T-cell (primary cell): ENCODE measurements at places on chromosomes 3 and 15. TPM values are rescaled to one million over a fixed set of nuclear protein-coding genes. Genes with fewer than 3 reads are reported as not detected.

The MAN2C1 gene
- 447 TPM for total RNA-seq

The GABRR3 gene
- total RNA-seq: not detected

The UBA3 gene
- 83.1 TPM for total RNA-seq

The IL17RB gene
- 2.4 TPM for total RNA-seq

The ATP13A5 gene
- total RNA-seq: not detected

The NR2E3 gene
- total RNA-seq: not detected

The AMIGO3 gene
- not detected for total RNA-seq

The ATOSA gene
- 96.1 TPM for total RNA-seq

The NMNAT3 gene
- total RNA-seq: 2.4 TPM

The ASB7 gene
- 17.7 TPM for total RNA-seq

- DNase-seq: no peak
Observed at GRCh38 chr3:135896613-135897012, 68.9 kb upstream of the PPP2R3A start.

GRCh38 chr3:123723522-123724168, 138.8 kb upstream of the HACD2 start:
- DNase-seq: peak; percentile 29

- no peak for DNase-seq
Observed at GRCh38 chr3:156548041-156548687, 6.8 kb downstream of the SSR3 start.

- DNase-seq: no peak
Observed at GRCh38 chr3:172581757-172582166, 58.5 kb upstream of the TNFSF10 start.

DNA sequence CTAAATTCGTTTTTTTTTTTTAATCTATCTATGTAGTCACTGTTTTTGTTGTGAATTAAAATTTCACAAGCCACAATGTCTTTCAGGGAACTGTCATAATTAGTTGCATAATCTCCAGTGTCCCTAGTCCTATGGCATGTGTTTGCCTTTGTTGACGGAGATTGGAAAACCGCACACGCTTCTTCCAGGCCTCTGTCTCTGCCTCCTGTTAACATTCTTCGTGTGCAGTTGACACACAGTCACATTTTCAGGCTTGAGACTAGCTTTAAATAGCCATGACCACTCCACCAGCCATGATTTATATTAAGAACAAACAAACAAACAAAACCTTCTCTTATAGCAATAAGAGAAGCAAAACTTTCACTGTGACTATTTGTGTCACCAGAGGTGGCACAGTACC, 139.8 kb downstream of the DUT start:
- no peak for DNase-seq

GRCh38 chr3:164620423-164620822, 457.9 kb downstream of the SI start:
- DNase-seq: no peak

- no peak for DNase-seq
Observed at GRCh38 chr15:63288342-63288741, 10.9 kb downstream of the APH1B start.

DNA sequence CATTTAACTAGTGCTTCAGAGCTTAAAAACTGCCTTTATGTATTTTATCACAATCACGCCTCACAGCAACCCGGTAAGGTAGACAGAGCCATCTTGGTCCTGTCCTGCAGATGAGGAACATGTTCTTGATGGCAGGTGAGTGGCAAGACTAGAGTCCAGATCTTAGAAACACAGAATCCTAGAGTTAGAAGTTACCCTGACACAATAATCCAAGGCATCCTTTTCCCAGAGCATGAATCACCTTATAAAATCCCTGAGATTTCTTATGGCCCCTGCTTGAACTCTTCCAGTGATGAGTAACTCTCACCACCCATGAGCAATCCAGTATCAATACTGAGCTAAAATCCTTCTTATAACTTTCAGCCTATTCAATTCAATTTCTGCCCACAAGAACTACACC, 16.9 kb downstream of the POPDC2 start:
- no peak for DNase-seq

- DNase-seq: no peak
Observed at GRCh38 chr15:90063770-90064247, 38.5 kb downstream of the IDH2 start.

DNA sequence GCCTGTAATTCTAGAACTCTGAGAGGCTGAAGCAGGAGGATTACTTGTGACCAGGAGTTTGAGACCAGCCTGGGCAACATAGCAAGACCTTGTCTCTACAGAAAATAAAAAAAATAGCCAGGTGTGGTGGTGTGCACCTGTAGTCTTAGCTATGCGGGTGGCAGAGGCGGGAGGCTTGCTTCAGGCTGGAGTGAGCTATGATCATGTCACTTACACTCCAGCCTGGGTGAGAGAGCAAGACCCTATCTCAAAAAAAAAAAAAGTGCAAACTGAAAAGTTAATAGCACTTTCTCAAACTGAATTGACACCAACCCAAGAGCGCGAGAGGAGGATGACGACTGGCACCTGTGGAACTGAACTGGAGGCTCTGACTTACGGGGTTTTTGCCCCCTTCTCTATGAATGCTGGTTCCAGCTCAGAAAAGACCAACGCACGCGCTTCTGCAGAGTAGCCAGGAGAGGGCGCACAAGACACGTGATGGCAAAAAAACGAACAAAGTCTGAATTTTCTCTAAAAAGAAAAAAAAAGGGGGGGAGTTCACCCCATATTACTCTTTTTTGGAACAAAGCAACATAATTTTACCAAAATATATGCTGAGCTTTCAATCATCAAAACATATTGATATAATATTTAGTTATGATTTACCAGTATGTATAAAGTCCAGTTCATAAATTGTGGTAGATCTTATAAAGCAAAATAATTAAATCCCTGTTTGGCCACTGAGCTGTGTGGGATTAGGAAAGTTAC, 23.7 kb downstream of the CFAP92 start:
- peak; percentile 63 for DNase-seq

DNA sequence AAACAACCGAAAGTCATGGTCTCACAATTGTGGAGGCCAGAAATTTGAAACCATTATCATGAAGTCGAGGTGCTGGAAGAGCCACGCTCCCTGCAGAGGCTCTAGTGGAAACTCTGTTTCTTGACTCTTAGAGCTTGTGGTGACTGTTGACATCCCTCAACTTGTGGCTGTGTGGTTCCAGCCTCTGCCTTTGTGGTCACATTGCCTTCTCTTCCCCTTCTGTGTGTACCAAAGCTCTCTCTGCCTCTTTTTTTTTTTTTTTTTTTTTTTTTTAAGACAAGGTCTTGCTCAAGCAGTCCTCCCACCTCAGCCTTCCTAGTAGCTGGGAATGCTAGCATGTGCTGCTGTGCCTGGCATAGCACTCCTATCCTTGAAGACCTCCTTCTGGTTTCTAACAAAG, 48.7 kb upstream of the CRTC3 start:
- no peak for DNase-seq

GRCh38 chr3:42421818-42422796, 11.7 kb upstream of the LYZL4 start:
- DNase-seq: no peak

DNA sequence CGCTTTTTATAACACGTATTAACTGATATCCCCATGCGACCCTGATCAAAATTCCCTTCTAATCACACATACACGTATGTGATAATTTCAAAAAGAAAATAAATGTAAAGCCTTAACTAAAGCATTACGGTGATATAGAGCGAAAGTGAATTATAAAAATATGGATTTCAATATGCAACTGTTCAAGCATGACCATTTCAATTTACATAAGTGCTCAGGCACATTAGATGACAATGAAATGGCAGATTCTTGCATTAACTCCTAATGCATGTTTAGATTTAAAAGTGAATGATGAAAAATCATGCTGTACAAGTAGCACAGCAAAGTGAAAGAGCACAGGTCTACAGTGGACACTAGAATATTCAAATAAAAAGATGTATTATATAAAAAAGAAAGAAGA, 140.1 kb downstream of the MYLK start:
- DNase-seq: no peak

DNA sequence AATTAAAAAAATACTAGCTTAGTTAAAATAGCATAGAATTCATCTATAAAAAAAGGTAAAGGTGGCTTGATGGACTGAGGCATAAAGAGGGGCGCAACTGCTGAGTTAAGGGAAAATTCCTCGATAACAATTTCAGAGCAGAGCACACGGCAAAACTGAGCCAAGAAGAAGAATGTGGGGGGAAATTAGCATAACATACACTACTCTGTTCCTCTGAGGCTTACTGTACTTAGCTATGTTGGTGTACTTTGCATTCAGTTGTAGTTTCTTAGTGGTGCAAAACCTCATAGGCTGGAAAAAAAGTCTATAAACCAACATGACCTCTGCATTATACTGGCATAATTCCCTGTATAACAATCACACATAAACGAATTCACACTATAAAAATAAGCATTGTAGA, 357.9 kb upstream of the LRRC3B start:
- DNase-seq: no peak

- DNase-seq: no peak
Observed at GRCh38 chr15:69990566-69991421, 106.9 kb downstream of the TLE3 start.

GRCh38 chr3:41265011-41265545, 65.8 kb downstream of the CTNNB1 start:
- no peak for DNase-seq

DNA sequence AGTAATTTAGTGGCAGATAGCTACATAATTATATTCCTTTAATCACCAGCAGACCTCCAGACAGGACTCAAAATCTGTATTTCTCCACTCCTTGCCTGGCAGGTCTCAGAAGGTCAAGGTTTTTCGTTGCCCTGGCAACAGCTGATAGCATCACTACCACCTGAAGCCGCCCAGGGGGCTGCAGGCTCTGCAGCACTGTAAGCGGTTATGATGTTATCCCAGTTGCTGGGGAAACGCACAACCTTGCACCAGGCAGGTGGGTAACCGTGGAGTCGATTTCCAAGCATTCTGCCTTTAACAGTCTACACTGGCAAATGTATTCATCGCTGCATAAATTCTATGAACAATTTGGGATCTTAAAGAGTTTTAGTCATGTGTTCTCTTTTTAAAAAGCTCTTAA, 756.3 kb downstream of the NTRK3 start:
- DNase-seq: no peak

- DNase-seq: no peak
Observed at GRCh38 chr3:130316169-130316568, 29.3 kb upstream of the COL6A5 start.

- DNase-seq: no peak
Observed at GRCh38 chr3:127073941-127074820, 91.3 kb downstream of the PLXNA1 start.

GRCh38 chr3:144760831-144761230, 789.2 kb downstream of the DIPK2A start:
- DNase-seq: no peak

DNA sequence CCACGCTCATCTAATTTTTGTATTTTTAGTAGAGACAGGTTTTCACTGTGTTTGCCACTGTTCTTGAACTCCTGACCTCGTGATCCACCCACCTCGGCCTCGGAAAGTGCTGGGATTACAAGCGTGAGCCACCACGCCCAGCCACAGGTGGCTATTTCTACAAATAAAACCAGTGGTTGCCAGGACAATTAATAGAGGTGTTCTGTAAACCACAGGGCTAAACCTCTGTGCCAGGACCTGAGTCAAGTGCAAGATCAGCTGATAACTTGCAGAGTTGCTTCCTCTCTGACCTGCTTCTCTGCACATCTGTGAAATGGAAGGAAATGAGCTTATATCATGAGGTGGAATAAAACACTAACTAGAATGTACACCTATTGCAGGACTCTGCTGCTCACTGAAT, 72.8 kb downstream of the CD200R1L start:
- DNase-seq: no peak

- DNase-seq: no peak
Observed at GRCh38 chr3:174229916-174230315, 629.2 kb upstream of the NAALADL2 start.

GRCh38 chr15:49495993-49496753, 73.1 kb downstream of the FGF7 start:
- DNase-seq: no peak

GRCh38 chr3:10383850-10384248, 62.9 kb upstream of the SEC13 start:
- no peak for DNase-seq

GRCh38 chr3:46908294-46908985, 30.9 kb downstream of the PTH1R start:
- DNase-seq: no peak

GRCh38 chr15:36590838-36591237, 11.4 kb downstream of the CDIN1 start:
- DNase-seq: peak; percentile 10

DNA sequence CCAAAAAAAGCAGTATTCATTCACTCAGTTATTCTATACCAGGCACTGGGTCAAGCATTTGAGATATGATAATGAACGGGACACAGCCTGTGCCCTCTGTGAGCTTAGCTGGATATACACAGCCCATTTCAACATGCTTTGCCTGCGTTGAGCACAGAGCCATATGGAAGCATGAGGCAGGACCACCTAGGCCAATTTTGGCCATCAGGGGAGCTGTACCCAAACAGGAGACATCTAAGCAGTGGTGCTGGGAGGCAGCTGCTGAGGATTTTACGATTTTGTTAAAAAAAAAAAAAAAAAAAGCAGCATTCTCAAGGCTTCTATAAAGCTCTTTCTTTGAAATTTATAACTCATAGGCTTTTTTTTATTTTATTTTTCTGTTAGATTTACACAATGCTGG, 87.2 kb upstream of the SLC2A2 start:
- no peak for DNase-seq

- DNase-seq: no peak
Observed at GRCh38 chr15:32685576-32685975, 32.2 kb upstream of the GREM1 start.

GRCh38 chr15:99122831-99123712, 18.2 kb downstream of the SYNM start:
- DNase-seq: no peak

GRCh38 chr3:49593041-49593440, 38.8 kb downstream of the BSN start:
- DNase-seq: no peak

DNA sequence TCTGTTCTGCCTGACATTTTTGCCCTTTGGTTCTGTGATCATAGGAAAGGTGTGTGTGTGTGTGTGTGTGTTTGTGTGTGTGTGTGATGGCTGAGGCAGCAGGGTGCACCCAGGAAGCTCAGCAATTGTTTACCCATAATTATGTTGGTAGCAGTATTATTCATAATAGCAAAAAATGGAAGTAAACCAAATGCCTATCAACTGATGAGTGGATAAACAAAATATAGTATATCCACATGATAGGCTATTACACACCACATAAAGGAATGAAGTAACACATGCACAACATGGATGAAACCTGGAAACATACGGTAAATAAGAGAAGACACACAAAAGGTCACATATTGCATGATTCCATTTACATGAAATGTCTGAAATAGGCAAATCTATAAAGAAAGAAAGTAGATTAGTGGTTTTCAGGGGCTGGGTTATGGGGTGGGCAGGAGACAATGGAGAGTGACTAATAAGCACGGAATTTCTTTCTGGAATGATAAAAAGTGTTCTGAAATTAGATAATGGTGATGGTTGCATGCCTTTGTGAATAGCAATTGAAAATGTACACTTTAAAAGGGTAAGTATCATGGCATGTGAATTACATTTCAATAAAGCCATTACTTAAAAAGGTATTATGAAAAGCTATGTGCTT, 167.2 kb downstream of the POLR2M start:
- DNase-seq: no peak

GRCh38 chr3:126267169-126267975, 87.0 kb upstream of the ALDH1L1 start:
- DNase-seq: no peak
